ENCODE measurements at places on chromosomes 16 and 17.

DNA sequence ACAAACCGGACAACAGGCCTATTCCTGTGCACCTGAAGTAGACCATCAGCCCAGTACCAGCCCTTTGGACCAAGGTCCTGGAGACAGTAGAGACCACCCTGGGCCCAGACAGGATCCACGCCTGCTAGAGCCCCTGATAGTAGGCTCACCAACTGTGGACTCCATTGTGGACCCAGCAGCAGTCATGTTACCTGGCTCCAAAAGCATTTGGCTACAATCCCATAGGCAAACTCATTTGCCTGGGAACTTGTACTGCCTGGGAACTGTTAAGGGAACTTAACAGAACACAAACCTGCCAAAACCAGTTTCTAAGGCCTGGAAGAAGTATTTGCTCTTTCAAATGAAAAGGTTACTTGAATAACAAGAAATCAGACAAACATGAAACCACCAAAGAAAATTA, 10.0 kb upstream of the ACSM1 start:
- DNase-seq = no peak
- H3K27ac ChIP-seq = no peak overlapping the region
- H3K27me3 ChIP-seq = no peaks in the 10 kb centered on the region
- peaks cover 16% of the 10 kb centered on the region for H3K36me3 ChIP-seq
- no peak overlapping the region for H3K4me3 ChIP-seq
- H3K4me1 ChIP-seq = no peaks in the 10 kb centered on the region

- H3K4me1 ChIP-seq = peaks cover 9% of the 10 kb centered on the region
- H3K27me3 ChIP-seq = no peaks in the 10 kb centered on the region
- H3K4me3 ChIP-seq = no peak overlapping the region
Measured at GRCh38 chr16:87347932-87348615, 30.9 kb upstream of the C16orf95 start.

DNA sequence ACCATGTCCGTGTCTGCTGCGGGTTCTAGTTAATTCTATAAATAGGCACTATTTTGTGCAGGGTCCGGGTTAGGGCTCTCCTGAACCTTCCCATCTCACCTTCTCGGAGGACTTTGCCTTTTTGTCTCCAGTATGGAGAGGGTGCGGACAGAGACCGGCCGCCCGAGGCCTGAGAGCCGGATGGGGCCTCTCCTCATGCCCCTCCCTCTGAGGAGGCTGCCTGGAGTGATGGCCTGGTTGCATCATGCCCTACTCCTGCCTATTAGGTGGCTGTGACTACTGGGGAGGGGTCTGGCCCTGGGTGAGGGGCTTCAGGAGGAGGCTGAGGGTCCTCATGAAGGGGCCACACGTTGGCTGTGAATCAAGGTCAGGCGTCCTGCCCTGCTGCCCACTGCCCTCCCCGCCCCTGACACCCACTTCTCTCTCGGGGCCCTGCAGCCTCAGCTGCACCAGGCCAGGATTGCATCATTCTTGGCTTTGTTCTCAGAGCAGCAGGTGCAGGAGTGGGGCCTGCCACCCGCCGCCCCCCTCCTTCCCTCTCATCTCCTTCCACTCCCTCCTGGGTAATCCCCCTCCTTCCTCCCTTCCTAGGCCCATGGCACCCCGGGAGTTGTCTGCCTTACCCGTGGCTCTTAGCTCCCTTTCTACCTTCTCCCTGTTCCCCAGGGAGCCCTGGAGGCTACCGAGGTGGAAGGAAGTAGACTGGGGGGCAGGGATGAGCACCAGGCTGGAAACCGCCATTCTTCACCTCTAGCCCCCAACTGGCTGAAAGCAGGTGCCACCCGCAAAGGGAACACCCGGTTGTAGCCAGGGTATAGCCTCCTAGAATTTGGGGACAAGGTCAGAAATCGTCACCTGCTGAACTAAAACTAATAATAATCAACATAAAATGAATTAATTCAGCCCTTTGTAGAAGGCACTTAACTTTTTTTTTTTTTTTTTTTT, 12.7 kb upstream of the ARHGAP23 start:
- no peak for DNase-seq
- H3K27ac ChIP-seq = no peak overlapping the region
- H3K27me3 ChIP-seq = peaks cover 22% of the 10 kb centered on the region
- H3K36me3 ChIP-seq = no peaks in the 10 kb centered on the region
- H3K4me1 ChIP-seq = peaks cover 7% of the 10 kb centered on the region

DNA sequence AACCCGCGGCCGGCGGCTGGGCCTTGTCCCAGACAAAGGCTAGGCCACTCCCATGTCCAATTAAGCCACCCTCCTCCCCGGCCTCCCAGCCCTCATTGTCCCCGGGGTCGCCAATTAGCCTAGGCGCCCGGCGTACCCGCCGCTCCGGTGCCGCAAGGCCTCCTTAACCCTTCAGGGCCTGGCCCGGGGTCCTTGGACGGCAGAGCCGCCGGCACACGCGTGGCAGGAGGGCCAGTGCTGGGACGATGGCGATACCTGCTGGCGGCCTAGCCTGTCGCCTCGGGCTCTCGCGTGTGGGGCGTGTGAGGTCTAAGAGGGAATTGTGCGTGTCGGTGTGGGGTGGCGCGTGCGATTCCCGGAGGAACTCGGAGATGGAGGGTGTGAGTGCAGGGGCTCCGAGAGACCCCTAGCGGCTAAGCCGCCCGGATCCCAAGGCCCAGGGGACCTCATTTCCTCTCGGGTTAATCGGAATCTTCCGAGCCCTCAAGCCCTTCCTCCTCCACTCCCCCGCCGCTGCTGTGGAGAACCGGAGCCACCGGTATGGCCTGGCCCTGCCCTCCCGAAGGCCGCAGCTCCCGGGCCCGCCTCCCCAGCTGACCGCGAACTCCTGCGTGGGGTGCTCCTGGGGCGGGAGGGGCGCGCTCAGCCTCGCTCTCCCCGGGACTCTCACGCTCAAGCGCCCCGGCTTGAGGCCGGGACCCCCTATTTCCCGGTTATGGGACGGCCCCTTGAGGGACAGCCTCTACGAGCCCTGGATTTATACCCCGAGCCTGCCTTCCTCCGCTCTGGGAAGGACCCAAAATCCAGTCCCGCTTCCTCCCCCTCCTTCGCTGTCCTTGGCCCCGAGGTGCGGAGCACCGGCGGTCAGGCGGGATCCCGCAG, 11.9 kb downstream of the TBX2 start:
- H3K36me3 ChIP-seq = no peaks in the 10 kb centered on the region
- peak; percentile 53 for DNase-seq
- H3K4me1 ChIP-seq = peaks cover 19% of the 10 kb centered on the region
- peak overlapping the region; percentile 76 for H3K4me3 ChIP-seq

GRCh38 chr17:51585514-51586104, 325.3 kb downstream of the UTP18 start:
- H3K4me3 ChIP-seq = no peak overlapping the region
- no peaks in the 10 kb centered on the region for H3K4me1 ChIP-seq
- no peak for DNase-seq
- H3K36me3 ChIP-seq = peaks cover 2% of the 10 kb centered on the region
- H3K27ac ChIP-seq = no peak overlapping the region
- peaks cover 10% of the 10 kb centered on the region for H3K27me3 ChIP-seq

GRCh38 chr16:59210955-59211541, 476.9 kb upstream of the GOT2 start:
- DNase-seq = no peak
- no peaks in the 10 kb centered on the region for H3K36me3 ChIP-seq
- no peaks in the 10 kb centered on the region for H3K4me1 ChIP-seq
- H3K4me3 ChIP-seq = no peak overlapping the region

DNA sequence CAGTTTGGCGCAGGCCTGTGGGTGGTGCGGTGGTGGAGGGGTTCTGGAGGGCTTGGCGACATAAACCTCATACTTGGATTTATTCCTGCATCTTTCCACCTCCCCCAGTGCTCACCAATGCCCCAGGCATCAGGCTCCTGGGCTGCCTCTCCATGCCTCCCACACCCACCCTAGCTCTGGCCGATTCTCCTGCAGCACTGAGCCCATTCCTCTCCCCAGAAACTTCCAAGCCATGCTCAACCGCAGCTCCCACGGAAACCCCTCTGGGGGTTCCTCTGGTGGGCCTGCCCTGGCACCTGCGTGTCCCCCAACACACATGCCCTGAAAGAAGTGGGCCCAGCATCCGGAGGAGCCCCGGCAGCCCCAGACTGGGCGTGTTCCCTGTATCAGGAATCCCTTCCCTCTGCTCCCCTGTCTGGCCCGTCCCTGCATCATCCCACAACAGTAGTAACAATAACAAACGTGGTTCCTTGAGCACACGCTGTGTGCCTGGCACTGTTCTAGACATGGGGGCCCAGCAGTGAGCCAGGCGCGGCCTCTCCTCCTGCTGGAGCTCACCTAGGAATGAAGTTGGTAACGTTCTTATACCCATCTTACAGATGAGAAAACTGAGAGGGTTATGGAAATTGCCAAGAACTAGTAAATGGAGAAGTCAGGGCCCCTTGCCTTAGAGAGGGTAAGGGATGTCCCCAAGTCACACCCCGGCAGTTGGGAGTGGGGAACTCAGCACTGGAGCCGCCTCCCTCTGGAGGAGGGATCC, 2.3 kb downstream of the PRSS21 start:
- DNase-seq = no peak
- no peak overlapping the region for H3K4me3 ChIP-seq
- H3K27me3 ChIP-seq = peaks cover 7% of the 10 kb centered on the region
- H3K27ac ChIP-seq = no peak overlapping the region

GRCh38 chr17:53166731-53167130, 656.0 kb upstream of the KIF2B start:
- no peaks in the 10 kb centered on the region for H3K4me1 ChIP-seq
- no peak overlapping the region for H3K4me3 ChIP-seq
- no peaks in the 10 kb centered on the region for H3K36me3 ChIP-seq
- no peak overlapping the region for H3K27ac ChIP-seq
- no peaks in the 10 kb centered on the region for H3K27me3 ChIP-seq

DNA sequence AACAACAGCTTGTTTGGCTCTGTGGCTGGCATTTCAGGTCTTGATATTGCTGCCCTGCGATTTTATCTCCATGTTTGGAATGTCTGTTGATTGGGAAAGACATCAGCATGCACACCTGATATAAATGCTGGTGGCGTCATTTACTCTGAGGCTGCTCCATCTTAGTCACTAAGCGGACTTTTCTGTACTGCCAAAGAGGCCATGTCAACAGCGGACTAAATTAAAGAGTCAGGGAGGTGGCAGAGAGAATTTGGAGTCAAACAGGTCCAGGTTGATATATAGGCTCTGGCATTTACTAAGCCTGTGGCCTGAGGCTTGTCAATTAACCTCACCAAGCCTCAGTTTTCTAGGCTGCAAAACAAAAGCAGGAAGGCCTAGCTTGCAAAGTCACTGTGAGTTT, 6.2 kb downstream of the RBFOX1 start:
- no peaks in the 10 kb centered on the region for H3K36me3 ChIP-seq
- H3K4me3 ChIP-seq = no peak overlapping the region
- no peak for DNase-seq
- H3K27ac ChIP-seq = no peak overlapping the region
- H3K4me1 ChIP-seq = no peaks in the 10 kb centered on the region

GRCh38 chr16:13920510-13920818, 510 bp downstream of the ERCC4 start:
- H3K36me3 ChIP-seq = peaks cover 2% of the 10 kb centered on the region
- H3K4me1 ChIP-seq = peaks cover 18% of the 10 kb centered on the region
- peaks cover 1% of the 10 kb centered on the region for H3K27me3 ChIP-seq
- peak overlapping the region; percentile 92 for H3K27ac ChIP-seq
- no peak for DNase-seq

DNA sequence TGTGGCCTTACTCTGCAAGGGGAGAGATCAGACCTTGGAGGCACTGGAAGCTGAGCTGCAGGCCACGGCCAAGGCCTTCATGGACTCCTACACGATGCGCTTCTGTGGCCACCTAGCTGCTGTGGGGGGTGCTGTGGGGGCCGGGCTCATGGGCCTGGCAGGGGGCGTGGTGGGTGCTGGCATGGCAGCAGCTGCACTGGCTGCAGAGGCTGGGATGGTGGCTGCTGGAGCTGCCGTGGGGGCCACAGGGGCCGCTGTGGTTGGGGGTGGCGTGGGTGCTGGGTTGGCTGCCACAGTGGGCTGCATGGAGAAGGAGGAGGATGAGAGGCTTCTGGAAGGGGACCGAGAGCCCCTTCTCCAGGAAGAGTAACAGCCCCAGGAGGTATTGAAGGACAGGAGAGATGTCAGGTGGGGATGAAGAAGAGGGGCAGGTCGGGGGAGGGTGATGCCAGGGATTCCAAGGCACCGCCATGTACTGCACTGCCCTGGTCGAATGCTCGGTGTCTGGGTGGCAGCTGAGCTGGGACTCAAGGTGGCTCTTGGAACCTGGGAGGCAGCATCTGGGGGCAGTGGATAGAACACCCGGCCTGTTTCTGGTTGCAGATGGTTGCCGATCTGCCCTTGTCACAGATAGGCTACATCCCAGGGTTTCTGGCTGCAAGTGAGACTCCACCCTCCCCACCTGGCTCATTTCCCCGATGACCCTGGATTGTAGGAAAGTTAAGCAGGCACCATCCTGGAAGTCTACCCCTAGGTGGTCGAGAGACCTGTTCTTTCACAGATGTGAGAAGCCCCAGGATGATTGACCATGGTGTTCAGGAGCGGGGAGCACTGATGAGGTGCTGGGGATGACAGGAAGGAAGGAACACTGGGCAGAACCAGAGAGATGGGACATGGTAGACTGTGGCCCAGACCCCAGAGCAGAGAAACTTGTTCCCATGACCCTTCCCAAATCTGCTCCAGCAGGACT, 5.1 kb downstream of the RNF112 start:
- DNase-seq = no peak
- H3K4me1 ChIP-seq = peaks cover 7% of the 10 kb centered on the region
- H3K36me3 ChIP-seq = no peaks in the 10 kb centered on the region
- no peak overlapping the region for H3K27ac ChIP-seq
- peaks cover 5% of the 10 kb centered on the region for H3K27me3 ChIP-seq

DNA sequence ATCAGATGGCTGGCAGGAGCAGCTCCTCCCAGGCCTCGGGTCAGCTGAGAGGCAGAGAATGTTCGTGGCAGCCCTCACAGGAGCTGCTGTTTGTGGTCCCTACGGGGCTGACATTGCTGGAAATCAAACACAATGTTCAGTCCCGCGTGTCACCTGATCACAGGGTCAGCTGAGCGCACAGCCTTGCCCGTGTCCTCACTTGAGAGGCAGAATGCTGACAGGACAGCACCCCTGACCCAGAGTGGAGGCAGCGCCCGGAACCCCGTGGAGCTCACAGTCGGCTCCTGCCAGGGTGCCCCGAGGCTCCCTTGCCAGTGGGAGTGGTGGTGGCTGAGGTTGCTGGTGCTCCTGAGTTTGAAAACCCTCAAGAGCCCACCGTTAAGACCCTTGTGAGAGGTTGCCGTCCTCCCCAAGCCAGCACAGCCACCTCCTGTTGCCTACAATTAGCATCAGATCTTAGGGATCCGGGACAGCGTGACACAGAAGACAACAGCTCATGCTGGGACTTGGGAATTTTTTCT, 3.6 kb upstream of the CHMP6 start:
- peaks cover 19% of the 10 kb centered on the region for H3K4me1 ChIP-seq
- DNase-seq = no peak
- no peak overlapping the region for H3K4me3 ChIP-seq
- no peaks in the 10 kb centered on the region for H3K27me3 ChIP-seq

GRCh38 chr16:84484579-84485254, 19.7 kb downstream of the MEAK7 start:
- H3K27ac ChIP-seq = no peak overlapping the region
- no peak for DNase-seq
- H3K4me3 ChIP-seq = no peak overlapping the region
- no peaks in the 10 kb centered on the region for H3K4me1 ChIP-seq
- peaks cover 10% of the 10 kb centered on the region for H3K36me3 ChIP-seq
- H3K27me3 ChIP-seq = no peaks in the 10 kb centered on the region

Measured in memory B cell (primary cell).